ENCODE measurements at places on chromosomes 7 and 10.

GRCh38 chr7:29815181-29816105, 9.1 kb downstream of the WIPF3 start:
- no peak for DNase-seq

GRCh38 chr7:153247926-153248325, 488.4 kb downstream of the ACTR3B start:
- no peak for DNase-seq

- DNase-seq, result no peak
Observed at GRCh38 chr10:1872151-1872726, 134.9 kb upstream of the ADARB2 start.

- no peak for DNase-seq
Observed at GRCh38 chr7:74256491-74257408, 2.6 kb upstream of the RFC2 start.

- no peak for DNase-seq
Observed at GRCh38 chr7:157539521-157539920, 202.7 kb downstream of the DNAJB6 start.

DNA sequence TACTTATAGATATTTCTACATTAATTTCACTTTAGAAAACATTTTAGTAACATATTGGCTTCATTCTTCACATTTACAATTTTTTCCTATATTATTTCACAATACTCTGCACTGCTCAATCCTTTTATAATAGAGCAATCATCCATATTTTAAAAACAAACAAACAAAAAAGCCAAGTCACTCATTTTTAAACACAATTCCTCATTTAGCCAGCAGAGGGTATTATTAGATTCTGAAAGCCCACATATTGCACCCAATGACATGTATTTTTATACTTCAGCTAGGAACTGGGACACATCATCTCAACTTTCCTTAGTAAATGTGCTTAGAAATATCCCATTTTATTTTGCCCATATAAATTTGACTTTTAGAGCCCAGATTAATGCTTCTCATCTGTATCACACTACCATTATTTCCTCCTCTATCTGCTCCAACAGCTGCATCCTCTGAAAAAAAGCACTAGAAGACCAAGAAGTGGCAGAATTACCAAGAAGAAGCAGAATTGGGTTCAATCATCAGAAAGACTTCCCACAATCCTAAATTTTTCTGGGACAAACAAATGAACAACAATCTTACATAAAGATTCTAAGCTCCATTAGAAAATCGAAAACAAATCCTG, 29.5 kb downstream of the CTNNA3 start:
- no peak for DNase-seq

DNA sequence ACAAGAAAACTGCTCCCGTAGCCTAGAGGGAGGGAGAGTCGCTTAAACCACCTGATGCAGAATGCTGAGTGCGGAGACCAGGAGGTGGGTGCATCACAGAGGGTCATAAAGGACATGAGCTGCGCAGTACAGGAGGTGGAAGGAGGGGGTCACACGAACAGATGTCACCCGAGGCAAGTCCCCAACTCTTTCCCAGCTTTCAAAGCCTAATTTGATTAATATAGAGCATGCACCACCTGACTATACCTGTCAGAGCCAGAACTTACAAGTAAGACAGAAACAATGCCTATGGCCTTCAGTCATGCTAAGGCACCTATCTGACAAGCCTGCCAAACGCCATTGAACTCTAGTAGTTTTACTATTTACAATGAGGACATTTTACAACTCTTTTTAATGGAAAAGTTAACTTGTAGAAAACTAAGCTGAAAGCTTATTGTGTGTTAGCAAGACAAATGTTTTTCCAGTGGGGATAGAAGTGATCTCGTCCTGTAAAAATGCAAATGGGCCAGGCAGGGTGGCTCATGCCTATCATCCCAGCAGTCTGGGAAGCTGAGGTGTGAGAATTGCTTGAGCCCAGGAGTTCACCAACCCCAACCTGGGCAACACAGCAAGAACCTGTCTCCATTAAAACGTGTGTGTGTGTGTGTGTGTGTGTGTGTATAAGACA, 1.1 kb upstream of the VOPP1 start:
- no peak for DNase-seq

DNA sequence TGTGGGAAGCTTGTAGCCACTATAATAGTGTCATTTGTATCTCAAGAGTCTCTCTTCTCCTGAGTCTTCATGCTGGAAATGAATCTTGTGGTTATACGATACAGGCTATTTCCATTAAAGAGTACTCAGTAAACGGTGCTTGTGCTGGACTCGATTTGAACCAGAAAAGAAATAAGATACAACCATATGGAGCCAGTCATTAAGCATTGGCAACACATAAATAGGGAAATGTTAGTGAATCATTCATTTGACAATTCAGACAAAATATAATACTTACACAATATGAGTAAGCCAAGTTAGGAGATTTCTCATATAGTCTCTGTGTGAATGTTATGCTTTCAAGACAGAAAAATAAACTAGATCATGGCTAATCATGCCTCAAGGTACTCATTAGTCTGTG, 356.8 kb downstream of the PLXDC2 start:
- DNase-seq, result no peak

DNA sequence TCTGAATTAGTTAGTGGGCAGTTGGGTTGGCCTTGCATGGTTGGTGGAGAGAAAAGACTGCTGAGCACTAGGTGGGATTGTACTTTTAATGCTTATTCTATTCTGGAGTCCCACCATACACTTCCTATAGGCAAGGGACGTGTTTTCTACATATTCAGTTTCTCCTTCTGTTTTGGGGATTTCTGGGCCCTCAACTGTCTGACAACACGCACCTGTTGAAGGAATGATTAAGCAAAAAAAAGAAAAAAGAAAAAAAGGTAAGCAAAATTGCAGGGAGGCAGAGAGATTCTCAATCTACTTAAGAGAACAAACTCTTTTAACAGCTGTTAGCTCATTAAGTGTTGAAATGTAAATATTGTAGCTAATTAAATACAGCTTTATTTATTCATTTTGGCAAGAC, 541.3 kb downstream of the CALN1 start:
- no peak for DNase-seq

GRCh38 chr7:132879579-132879978, 202.3 kb downstream of the CHCHD3 start:
- DNase-seq, result no peak

DNA sequence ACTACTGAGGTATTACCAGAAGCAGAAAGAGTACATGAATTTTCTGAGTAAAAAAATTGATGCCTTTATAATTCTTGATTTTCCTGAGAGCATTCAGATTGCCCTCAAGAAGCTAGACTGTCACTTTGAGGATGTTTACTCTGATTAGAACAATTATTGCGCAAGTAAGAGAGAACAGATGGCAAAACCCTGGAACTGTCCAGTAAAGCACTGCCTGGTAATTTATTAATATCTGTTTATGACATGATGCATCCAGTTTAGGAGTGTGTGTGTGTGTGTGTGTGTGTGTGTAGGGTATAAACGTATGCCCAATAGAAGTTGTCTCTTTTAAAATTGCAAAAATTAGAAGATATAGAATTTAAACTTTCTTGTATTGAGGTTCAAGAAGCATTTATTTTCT, 379.7 kb downstream of the PHTF2 start:
- DNase-seq, result no peak

- DNase-seq, result no peak
Observed at GRCh38 chr7:114941692-114942091, 19.8 kb downstream of the MDFIC start.

DNA sequence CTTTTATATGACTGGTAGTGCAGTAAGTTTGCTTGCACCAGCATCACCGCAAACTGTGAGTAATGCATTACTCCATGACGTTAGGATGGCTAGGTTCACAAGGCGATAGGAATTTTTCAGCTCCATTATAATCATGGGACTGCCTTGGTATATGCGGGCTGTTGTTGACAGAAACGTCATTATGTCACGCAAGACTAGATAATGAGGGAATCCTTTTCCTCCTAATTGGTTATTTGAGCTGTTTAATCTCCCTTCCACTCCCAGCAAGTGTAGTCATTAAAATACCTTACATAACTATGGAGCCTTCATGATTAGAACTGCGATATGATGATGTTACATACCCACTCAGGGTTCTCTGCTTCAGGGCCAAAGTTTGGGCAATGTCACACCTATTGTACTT, 17.3 kb downstream of the KLLN start:
- DNase-seq, result no peak

DNA sequence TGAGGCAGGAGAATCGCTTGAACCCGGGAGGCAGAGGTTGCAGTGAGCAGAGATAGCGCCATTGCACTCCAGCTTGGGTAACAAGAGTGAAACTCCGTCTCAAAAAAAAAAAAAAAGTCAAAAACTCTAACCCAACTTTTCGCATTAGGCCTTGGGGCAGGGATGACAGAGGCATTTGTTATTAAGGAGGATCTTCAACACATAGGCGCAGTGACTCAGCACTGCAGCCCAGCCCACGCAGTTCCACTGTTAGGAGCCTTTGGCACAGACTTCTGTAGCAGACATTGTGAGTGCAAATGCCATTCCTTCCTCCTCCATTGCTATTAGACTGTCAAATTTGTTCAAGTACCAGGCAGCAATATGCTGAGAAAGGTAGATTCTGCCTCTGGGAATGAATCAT, 43.1 kb upstream of the KLHL7 start:
- no peak for DNase-seq

GRCh38 chr10:78923647-78924318, 145.0 kb upstream of the ZMIZ1 start:
- no peak for DNase-seq

DNA sequence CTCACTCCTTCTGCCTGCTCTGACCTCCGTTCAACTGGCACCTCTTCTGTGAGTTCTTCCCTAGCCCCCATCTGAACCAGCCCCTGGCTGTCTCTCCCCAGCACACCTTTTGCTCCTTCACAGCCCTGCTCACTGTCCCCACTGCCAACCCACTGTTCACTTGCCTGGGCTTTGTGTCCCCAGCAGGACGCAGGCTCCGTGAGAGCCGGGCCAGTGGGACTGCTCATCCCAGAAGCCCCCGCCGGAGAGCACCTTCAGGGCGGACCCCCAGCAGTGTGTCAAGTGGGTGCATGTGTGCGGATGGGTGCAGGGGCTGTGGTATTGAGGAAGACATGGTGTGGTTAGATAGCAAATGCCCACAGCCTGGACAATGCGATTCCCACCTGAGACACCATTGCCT, 148.4 kb upstream of the RNF32 start:
- DNase-seq, result no peak

GRCh38 chr10:119602241-119603095, 5.7 kb upstream of the TIAL1 start:
- DNase-seq, result no peak

DNA sequence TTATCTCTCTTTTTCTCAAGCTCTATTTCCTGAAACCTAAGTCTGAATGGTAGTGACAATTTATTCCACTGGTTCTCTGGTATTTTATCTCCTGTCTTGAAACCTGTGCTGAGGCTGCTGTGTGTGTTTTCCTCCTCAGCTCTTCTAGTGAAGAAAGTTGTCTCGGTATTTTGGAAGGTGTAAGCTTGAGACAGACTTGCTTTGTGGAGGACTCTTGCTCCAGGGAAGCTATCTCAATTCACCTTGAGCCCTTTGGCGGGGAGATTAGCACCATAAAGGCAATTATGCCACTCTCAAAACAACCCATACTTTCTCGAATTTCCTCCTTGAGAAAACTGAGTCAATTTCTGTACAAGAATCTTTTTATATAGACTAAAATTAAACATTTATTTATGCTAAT, 141.6 kb downstream of the THSD7A start:
- no peak for DNase-seq

DNA sequence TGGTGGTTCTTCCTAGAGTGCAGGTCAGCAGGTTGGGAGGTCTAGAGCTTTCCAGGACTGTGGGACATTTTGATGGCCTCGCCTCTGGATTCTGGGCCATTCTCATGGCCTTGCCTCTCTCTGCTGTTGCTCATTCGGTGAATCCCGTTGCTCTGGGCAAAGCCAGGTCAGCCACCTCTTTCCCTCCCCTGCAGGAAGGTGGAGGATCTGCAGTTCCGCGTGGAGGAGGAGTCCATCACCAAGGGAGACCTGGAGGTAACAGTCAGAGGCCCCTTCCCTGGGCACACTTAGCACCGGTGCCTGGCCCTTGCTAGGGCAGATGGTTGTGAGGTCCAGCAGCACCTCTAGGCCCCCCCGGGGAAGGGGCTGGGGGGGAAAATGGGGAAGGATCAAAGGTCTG, 74.9 kb downstream of the CLIP2 start:
- DNase-seq, result no peak

- no peak for DNase-seq
Observed at GRCh38 chr7:158765020-158765419, 60.4 kb upstream of the NCAPG2 start.

- no peak for DNase-seq
Observed at GRCh38 chr7:97317575-97317974, 200.1 kb downstream of the SDHAF3 start.

- no peak for DNase-seq
Observed at GRCh38 chr10:95691281-95691680, 2.4 kb downstream of the TCTN3 start.

GRCh38 chr10:93074597-93075368, 1.1 kb downstream of the CYP26A1 start:
- no peak for DNase-seq

DNA sequence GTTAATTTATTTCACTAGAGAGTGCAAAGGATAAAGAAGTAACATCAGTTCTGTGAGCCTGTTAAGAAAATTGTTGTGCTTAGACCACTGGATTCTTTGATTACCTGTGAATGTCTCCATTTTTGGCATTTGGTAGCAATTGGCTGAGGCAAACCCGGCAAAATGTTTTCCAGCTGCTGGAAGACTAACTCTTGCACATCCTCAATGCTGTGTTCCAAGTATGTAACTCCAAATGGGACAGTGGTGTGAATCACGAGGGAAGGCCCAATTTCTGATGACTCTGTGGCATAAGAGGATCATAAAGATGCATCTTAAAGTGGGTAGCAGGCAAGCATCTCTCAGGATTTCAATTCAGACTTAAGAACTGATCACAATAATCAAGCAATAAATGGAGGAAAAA, 268.8 kb downstream of the RNLS start:
- DNase-seq, result no peak

DNA sequence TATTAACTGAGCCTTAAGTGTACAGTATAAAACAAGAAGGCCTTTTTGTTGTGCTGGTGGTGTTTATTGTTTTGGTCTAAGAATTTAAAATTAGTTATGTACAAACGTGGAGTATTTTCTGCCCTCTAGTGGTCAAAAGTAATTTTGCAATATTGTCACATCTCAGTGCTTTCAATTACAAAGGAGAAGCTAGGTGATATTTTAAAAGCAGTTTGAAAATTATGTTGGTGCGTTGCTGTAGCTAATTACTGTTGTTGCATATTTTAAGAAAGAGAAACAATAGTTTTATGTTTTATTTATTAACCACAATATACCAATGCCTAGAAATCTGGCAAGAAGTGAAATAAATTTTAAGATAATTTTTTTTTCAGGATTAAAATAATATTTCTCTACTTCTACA, 11.4 kb downstream of the NPVF start:
- DNase-seq, result no peak

DNA sequence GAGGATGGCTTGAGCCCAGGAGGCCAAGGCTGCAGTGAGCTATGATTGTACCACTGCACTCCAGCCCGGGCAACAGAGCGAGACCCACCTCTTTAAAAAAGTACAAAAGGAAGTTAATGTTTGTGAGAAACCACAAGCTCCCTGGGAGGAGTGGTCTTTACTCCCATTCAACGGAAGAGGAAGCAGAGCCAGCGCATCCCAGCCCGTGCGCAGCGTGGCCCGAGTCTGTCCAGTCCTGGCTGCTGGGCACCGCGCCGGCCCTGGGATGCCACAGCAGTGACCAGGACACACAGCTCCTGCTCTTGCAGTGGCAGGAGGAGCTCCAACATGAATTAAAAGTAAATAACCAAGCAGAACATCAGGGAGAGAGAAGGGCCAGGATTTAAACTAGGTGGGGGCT, 68.4 kb downstream of the ELFN1 start:
- no peak for DNase-seq

GRCh38 chr10:81314471-81314870, 560.5 kb upstream of the NRG3 start:
- no peak for DNase-seq

Data from thyroid gland (tissue), 4 donors.